Right lobe of liver (tissue), 6 donors: ENCODE measurements at places on chromosomes 6 and 20.

DNA sequence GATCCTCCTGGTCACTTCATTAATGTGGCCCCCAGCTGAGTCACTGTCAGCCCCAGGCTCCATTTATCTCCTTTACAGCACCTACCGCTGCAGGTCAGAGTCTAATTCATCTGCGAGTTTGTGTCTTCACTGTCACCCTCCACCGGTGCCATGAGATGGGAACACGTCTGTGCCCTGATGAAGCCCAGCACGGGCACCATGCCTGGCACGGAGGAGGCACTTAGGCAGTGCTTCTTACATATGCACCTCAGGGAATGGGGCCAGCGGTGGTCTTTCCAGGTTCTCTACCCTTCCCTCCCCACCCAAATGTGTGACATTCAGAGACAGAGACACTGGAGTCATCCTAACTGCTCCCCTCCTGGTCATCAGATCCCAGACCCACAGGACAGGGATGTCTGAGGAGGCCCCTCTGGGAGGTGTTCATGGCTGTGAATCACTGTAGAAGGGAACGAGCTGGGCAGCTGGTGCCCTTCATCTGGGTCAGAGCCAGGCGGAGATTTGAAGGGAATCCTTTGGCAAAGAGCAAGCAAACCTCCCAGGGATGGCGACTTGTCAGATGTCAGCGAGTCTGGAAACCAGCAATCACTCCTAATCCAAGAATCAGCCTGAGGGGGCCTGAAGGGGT is 364.6 kb downstream of the PREX1 start:
- DNase-seq: no peak

- no peak for DNase-seq
Observed at GRCh38 chr6:63689421-63689820, 53.8 kb downstream of the PHF3 start.

- DNase-seq: no peak
Observed at GRCh38 chr20:22623211-22623610, 38.8 kb upstream of the FOXA2 start.

GRCh38 chr6:127518710-127519468 is at the start of gene MTCL3:
MTCL3 (minus strand) TSS chr6:127519335.
- no peak for DNase-seq

DNA sequence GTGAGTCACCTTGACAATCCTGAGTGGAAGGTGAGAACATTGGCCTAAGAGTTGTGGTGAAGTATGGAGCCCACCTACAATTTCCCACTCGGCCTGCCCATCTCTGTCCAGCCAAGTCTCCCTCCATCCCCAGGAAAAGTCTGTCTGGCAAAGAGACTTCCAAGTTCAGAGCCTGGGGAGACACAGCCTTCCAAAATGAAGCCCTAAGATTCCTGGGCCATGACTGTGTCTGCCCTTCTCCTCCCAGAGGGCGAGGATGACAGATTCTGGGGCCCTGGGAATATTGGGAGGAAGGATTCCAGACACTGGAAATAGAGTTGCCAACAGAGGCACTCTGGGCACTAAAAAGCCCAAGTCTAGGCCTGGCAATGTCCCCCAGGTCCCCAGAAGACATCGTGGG is 176.8 kb downstream of the NFATC2 start:
- no peak for DNase-seq

- DNase-seq: no peak
Observed at GRCh38 chr6:20700375-20700774, 166.1 kb downstream of the CDKAL1 start.

DNA sequence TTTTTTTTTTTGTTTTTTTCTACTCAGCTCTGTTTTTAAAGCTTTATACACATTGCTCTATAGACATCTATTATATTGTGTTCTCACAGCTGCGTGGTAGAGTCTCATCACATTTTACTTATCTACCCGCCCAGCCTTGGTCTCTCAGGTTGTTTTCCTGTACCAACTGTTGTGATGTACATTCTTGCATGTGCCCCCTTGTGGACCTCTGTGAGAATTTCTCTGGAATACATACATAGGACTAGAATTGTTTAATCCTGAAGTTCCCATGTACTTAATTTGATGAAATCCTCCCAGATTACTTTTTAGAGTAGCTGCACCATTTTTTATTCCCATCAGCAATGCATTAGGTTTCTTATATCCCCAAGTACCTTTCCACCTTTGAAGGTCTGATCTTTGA is 40.4 kb upstream of the TINAG start:
- no peak for DNase-seq

DNA sequence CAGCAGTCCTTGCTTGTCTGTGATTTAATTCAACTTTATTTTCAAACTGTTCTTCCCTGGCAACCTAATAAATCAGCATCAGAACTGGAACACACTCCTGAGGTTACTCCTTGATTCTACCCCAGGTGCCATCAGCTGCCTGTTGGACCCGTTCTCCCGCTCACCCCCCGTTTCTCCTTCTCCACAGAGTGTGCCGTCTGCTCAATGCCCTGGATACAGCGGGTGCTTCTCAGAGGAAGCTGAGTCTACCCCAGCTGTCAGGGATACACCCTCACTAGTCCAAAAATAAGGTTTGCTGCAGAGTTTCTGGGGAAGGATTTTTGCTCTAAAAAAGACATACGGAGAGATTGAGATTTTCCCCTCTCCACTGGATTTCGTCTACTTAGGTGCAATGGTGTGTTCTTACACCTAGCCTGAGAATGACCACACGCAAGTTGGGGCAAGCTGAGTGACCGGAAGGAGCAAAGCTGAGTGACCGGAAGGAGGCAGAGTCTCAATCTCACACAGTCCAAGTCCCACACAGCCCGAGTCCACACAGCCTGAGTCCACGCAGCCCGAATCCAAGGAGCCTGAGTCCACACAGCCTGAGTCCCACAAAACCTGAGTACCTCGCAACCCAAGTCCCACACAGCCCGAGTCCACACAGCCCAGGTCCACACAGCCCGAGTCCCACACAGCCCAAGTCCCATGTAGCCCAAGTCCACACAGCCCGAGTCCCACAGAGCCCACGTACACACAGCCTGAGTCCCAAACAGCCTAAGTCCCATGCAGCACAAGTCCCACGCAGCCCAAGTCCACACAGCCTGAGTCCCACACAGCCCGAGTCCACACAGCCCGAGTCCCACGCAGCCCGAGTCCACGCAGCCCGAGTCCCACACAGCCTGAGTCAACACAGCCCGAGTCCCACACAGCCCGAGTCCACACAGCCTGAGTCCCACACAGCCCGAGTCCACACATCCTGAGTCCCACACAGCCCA is 58.6 kb upstream of the DACT2 start:
- DNase-seq: no peak

DNA sequence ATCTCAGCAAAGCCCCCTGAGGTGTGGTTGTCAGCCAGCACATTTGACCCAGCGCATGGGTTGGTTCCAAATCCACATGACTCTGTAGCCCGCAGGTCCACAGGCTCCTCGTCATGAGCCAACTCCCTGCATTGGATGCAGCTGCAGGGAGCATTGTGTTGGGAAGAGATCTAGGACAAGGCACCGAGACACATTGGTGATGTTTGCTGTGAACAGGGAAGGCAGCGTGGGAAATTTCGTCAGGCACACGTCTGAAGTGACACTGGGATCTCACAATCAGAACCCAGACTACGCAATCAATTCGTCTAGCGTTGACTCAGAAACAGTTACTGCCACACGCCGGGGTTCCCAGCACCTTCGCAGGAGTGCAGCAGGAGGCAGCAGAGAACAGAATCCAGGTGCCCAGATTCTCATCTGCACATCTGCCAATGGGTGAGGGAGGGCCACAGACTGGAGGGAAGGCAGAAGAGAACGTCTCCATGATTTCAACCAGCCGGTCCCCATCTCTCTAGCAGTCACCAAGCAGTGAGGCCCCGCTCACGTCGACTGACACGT is 177.0 kb downstream of the TTLL2 start:
- DNase-seq: peak; percentile 68

DNA sequence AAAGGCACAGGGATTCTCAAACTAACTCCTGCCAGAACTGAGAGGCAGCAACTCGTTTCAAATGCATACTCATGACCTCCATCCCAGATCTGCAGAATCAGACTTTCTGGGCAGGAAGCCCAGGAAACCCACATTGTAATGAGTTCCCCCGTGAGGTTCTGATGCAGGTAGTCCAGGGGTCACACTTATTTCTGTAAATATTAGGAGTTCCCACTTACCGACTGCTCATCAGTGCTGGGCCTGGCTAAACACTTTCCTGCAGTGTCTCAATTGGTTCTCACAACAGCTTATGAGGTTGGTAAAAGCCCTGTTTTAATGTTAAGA is 11.6 kb downstream of the DUSP15 start:
- peak; percentile 4 for DNase-seq

- DNase-seq: no peak
Observed at GRCh38 chr20:3739054-3739925, 6.8 kb downstream of the HSPA12B start.

GRCh38 chr6:138514860-138515540 is 15.7 kb upstream of the NHSL1 start:
- no peak for DNase-seq

GRCh38 chr6:28360961-28361360 is 11.2 kb downstream of the ZKSCAN3 start:
- DNase-seq: no peak

DNA sequence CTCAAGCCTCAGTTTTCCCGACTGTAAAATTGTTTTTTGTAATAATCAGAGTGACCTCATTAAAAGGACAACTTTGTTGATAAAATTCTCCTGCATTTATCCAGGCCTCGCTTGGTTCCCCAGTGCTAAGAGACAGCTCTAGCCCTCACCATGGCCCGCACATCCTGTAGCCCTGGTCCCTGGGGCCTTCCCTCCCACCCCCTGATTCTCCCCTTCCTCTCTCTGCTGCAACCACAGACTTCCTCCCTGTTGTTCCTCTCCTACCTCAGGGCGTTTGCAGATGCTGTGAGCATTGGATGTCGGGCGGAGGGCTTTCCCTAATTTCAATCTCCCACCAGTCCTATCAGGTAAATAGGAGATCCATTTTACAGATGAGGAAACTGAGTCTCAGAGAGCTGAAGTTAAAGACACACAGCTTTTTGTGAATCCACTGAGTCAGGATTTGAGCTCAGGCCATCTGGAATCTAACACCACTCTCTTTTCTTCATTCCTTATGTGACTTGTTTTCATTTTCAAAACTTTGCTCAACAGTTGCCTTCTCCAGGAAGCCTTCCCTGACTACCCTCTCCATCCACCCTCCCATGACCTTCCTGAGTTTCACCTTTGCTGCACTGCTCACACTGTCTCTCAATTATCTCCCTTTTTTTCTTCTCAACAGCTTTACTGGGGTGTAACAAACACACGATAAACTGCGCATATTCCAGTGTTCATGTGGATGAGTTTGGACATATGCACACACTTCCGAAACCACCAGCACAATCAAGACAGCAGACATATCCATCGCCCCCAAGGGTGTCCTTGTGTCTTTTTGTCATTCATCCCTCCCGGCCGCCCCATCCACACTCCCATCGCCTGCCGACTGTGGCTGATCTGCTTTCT is 107.1 kb downstream of the CEBPB start:
- DNase-seq: peak; percentile 52

GRCh38 chr20:57508381-57508780 is 16.6 kb downstream of the CTCFL start:
- DNase-seq: no peak

DNA sequence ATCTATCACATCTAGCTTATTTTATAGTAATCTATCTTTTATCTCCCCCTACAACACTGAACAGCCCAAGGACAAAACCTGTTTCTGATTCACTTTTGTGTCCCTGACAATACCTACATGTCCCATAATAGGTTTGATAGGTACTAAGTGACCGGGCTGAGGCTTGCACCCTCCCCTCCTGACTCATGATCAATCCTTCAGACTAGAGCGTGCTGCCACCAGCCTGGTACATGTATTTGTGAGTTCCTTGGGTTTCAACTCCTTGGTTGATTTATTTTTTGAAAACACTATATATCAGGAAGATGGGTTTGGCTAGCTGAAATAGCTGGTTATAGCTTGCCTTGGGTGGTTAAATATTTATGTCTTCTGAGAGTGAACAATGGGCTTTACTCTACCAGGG is 41.6 kb upstream of the RAB23 start:
- DNase-seq: no peak

GRCh38 chr20:10573273-10573950 is 100.4 kb downstream of the JAG1 start:
- no peak for DNase-seq

GRCh38 chr20:53328961-53329360 is 264.7 kb downstream of the ZNF217 start:
- no peak for DNase-seq

DNA sequence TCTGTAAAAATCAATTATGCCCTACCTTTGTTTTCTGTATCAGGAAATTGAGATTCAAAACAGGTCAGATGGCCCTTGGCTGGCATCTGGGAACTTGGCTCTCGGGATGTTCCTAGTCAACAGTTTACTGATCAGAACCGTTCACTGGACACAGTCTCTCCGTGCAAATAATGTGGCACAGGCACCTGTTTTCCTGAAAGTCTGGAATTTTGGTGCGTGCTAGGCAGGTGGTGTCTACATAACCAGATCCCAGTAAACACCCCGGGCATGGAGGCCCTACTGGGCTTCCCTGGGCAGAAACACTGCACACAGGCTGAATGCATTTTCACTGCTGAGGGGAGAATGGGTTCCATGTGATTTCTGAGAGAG is 7.5 kb downstream of the SNHG17 start:
- DNase-seq: peak; percentile 55

GRCh38 chr6:90135667-90136066 is 161.0 kb downstream of the BACH2 start:
- DNase-seq: no peak

GRCh38 chr6:107444277-107444676 is 15.1 kb downstream of the PDSS2 start:
- no peak for DNase-seq

- no peak for DNase-seq
Observed at GRCh38 chr6:72689107-72689954, 67.5 kb downstream of the KCNQ5 start.

- no peak for DNase-seq
Observed at GRCh38 chr6:149129371-149130077, 188.0 kb upstream of the TAB2 start.

GRCh38 chr20:2756056-2756611 is 44.3 kb downstream of the CPXM1 start:
- DNase-seq: no peak

DNA sequence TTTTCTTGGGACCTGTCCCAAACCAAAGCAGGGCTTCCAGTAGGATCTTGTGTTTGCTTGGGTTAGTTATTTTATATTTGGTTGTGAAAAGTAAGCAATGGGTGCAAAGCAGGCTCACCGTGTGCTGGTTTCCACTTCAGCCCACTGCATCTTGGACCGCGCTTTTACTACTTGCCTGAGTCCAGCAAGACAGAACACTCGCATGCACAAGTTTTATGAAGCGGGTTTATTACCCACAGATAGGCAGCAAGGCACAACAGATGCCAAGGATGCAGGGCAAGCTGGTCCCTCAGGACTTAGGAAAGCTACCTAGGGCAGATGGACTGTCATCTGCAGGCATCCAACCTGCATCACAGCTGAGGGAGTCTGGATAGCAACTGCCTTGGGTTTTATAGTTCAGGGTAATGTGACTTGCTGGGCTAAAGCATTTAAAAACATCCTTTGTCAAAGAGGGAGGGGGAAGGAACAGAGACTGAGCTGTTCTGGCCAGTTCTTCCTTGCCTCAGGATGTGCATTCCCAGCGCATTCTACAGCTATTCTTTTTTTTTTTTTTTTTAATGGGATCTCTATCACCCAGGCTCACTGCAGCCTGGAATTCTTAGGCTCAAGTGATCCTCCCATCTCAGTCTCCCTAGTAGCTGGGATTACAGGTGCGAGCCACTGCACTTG is 18.5 kb downstream of the CITED2 start:
- DNase-seq: no peak
